NCI-H510A treated with DMSO at 0.1 percent for 48 hours (cell line): ENCODE measurements at places on chromosomes 6 and 20.

- DNase-seq: peak; percentile 23
Observed at GRCh38 chr6:107192830-107193229, 77.5 kb upstream of the BEND3 start.

DNA sequence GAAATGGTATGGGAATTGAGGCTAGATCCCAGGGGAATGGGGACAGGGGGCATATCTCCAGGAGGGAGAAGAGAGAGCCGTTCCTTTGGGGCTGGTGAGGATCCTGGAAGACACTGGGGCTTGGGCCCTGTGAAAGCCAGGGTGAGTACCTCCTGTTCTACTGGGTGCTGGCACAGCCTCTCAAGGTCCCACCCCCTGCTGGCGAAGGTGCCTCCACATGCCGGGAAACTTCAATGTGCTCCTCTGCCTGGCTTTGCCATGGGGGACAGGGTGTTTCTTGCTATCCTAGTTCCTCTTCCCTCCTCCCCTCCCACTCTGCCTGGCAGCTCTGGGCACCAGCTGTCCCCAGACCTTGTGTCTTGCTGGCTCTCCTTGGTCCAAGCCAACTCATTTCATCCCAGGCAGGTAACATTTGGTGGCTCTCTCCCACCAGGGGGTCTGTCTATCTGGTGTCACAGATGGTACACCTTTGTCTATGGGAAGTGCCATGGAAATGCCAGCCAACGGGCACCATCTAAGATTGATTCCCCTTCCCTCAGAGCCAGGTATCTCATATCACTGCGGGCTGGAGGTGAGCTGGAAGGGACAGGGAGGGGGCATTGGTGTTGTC is 56.8 kb downstream of the MDGA1 start:
- DNase-seq: no peak

DNA sequence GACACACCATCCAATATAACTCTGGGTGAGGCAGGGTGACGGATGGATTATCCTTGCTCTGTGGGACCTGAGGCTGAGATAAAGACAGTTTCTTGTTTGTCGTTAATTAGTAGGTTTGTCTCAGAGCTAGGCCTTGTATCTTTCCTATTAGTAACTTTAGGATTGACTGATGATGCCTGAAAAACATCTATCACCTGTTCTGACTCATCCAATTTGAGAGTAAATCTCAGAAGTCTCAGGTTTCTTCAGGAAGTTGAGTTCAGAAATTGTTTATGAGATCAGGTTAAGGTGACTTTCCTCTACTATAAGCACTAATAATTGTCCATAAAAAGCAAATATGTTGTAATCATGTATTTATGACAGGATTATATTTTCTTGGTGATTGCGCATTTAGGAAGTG is 129.5 kb upstream of the SUPT3H start:
- DNase-seq: peak; percentile 21

DNA sequence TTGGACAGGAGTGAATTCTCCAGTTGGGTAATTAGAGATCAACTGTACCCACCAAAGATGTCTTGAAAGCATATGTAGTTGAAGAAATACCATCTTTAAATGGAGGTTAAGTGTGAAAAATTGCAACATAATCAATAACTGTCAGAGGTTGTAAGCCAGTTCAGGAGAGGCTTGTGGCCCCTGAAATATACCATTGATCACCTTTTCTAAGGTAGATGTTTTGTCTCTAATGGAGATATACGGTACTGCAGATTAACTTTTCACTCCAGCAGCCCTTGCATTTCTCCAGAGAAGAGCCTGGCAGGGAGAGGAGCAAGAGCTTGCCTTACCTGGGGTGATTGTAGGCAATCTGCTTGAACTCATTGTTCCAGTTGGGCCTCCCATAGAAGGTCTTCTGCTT is 48.8 kb downstream of the NOX3 start:
- no peak for DNase-seq
